Stomach (tissue), 19 donors: ENCODE measurements at places on chromosomes 1 and 21. TPM values are rescaled to one million over a fixed set of nuclear protein-coding genes. Genes with fewer than 3 reads are reported as not detected.

- H3K27ac ChIP-seq = no peak overlapping the region
- H3K4me3 ChIP-seq = no peak overlapping the region
- DNase-seq = no peak
- H3K4me1 ChIP-seq = peaks cover 9% of the 10 kb centered on the region
- no peaks in the 10 kb centered on the region for H3K36me3 ChIP-seq
Measured at GRCh38 chr1:3907621-3908165, 7.6 kb upstream of the C1orf174 start.

DNA sequence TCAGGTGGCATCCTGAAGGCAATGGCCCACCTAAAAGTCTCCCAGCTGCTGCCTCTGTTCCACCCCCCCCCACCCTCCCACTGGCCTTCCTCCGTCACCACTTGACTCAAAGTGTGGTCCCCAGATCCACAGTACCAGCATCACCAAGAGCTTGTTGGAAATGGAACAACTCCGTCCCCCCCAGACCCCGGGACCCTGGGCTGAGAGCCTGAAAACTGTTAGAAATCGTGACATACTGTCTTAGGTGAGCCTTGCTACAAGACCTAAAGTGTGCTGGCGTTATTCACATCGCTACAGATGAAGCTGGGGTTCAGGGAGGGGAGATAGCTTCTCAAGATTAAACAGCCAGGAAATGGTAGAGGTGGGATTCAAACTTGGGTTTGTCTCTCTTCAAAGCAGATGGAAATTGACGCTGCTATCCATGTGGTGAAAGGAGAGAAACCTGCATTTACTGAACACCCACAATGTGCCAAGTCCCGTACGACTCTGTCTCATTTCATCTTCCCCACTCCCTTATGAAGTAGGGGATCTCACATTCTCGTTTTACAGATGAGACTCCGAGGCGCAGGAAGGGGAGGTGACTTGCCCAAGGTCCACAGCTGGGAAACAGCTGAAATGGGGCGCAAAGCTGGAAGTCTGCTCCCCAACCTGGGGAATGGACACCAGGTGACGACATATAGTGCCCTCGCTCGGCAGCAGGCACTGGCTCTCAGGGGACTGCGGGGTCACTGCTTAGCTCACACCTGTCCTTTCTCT lies 52.8 kb upstream of the IFFO2 start:
- peak overlapping the region; percentile 18 for H3K27ac ChIP-seq
- no peaks in the 10 kb centered on the region for H3K27me3 ChIP-seq
- no peak for DNase-seq
- no peaks in the 10 kb centered on the region for H3K36me3 ChIP-seq
- peaks cover 69% of the 10 kb centered on the region for H3K4me1 ChIP-seq

GRCh38 chr1:20701446-20701845 lies 16.4 kb downstream of the KIF17 start:
- no peak overlapping the region for H3K4me3 ChIP-seq
- no peaks in the 10 kb centered on the region for H3K27me3 ChIP-seq
- H3K4me1 ChIP-seq = peaks cover 10% of the 10 kb centered on the region
- no peak overlapping the region for H3K27ac ChIP-seq

The SLC30A7 gene
- 3.2 TPM for polyA plus RNA-seq

GRCh38 chr21:16095005-16095404 lies 365.2 kb downstream of the USP25 start:
- no peaks in the 10 kb centered on the region for H3K36me3 ChIP-seq
- H3K4me1 ChIP-seq = no peaks in the 10 kb centered on the region
- no peaks in the 10 kb centered on the region for H3K27me3 ChIP-seq
- no peak overlapping the region for H3K4me3 ChIP-seq
- DNase-seq = no peak
- H3K27ac ChIP-seq = no peak overlapping the region

DNA sequence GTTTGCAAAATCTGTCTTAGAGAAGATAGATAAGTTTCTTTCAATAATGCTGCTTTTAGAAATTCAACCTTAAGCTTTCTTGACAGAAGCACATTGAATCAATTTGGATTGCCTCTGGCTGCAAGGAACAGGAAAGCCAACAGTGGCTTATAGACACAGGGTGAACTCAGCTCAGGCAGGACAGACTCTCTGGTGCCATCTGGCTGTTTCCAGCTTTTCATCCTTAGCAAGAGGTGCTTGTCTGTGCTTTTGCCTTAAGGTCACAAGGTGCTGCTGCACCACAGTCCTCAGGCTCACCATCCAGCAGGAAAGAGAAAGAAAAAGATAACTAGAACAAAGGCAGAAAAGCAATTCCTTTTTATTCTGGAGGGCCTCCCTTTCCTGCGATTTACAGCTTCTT lies 93.7 kb upstream of the ETS2 start:
- no peaks in the 10 kb centered on the region for H3K4me1 ChIP-seq
- H3K27ac ChIP-seq = no peak overlapping the region
- DNase-seq = no peak
- H3K36me3 ChIP-seq = no peaks in the 10 kb centered on the region
- no peak overlapping the region for H3K4me3 ChIP-seq

The TNFRSF25 gene
- polyA plus RNA-seq = 2.9 TPM

GRCh38 chr1:171188388-171189266 lies 3.5 kb downstream of the FMO2 start:
- H3K4me1 ChIP-seq = peaks cover 16% of the 10 kb centered on the region
- H3K27ac ChIP-seq = peak overlapping the region; percentile 58
- H3K4me3 ChIP-seq = no peak overlapping the region

DNA sequence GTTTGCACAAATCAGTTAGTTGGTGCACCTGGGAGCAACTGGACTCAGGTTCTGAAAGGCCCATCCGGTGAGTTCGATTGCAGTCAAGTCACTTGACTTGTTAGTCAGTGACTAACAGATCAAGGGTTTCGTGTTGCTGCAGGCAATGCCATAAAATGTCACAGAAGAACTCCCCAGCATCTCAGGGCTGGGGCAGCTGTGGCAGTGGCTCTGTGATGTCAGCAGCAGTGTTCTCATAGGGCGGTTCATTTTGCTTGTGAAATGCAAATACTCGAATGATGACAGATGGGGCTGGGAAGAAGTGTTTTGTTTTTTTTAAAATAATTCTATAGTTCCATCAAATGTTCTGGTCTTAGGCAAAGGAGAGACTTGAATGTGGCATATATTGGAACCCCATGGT lies 287.8 kb downstream of the LMX1A start:
- H3K4me3 ChIP-seq = no peak overlapping the region
- no peaks in the 10 kb centered on the region for H3K36me3 ChIP-seq
- DNase-seq = no peak

- H3K4me3 ChIP-seq = no peak overlapping the region
- peaks cover 99% of the 10 kb centered on the region for H3K36me3 ChIP-seq
- no peak for DNase-seq
- no peaks in the 10 kb centered on the region for H3K4me1 ChIP-seq
- H3K27ac ChIP-seq = no peak overlapping the region
- no peaks in the 10 kb centered on the region for H3K27me3 ChIP-seq
Measured at GRCh38 chr1:220003610-220004299, 42.5 kb downstream of the EPRS1 start.

The LGR6 gene
- polyA plus RNA-seq = 0.15 TPM
